ENCODE measurements at places on chromosomes 5 and 9.

GRCh38 chr9:126927419-126927818 is 12.8 kb downstream of the RALGPS1 start:
- no peak for DNase-seq

DNA sequence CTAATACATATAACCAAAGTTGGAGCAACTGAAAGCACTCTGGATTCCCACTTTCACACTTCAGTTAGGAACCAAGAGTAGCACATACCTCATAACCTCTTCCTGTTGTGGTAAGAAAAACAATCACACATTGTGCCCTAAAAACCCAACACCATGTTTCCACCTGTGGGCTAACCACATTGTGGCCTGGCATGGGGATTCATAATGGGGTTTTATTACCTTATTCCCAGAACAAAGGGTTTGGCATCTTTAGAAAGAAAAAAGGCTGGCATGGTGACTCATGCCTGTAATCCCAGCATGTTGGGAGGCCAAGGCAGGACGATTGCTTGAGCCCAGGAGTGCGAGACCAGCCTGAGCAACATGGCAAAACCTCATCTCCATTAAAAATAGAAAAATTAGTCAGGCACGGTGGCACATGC is 60.6 kb downstream of the HSD17B3 start:
- DNase-seq, result no peak

GRCh38 chr5:8012131-8012977 is 143.4 kb downstream of the MTRR start:
- no peak for DNase-seq

- no peak for DNase-seq
Observed at GRCh38 chr9:12414514-12414913, 278.7 kb upstream of the TYRP1 start.

DNA sequence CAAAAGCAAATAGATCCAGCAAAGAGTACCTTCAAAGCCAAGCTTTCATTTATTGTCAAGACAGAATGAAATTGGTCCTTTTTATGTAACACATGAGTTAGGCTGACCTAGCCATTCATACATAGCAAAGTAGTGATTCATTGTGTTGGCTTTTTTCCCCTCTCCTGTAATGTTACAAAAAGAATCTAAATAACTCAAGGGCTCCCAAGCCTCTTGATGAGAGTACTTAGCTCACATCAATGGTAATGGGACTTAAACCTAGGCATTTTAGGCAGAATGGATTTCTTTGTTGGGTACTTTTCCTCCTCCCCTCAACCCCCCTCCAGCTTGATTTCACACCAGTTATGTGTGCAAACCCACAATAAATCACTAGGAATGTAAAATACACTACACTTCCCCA is 123.7 kb downstream of the EBF1 start:
- DNase-seq, result no peak

DNA sequence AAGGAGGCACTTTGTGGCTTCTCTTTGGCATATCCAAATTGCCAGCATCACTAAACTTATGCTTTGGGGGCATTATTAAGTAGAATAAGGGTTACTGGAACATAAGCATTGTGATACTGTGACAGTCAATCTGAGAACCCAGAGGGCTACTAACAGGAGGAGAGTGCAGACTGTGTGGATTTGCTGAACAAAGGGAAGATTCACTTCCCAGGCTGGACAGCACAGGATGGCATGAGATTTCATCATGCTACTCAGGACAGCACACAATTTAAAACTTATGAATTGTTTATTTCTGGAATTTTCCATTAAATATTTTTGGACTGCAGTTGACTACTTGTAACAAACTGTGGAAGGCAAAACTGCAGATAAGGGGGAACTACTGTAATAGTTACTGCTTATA is 212.5 kb downstream of the TMC1 start:
- no peak for DNase-seq

DNA sequence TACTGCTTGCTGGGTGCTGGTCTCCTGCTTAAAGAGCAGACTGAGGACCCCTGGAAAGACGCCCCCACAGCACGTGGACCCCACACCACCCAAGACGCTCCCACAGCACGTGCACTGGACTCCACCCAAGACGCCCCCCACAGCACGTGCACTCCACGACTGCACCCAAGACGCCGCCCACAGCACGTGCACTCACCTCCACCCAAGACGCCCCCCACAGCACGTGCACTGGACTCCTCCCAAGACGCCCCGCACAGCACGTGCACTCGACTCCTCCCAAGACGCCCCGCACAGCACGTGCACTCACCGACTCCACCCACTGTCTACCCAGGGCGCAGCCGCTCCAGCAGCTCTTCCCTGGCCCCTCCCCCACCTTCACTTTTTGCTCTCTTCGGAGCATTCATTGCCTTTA is 50.5 kb downstream of the EHMT1 start:
- no peak for DNase-seq

GRCh38 chr9:91519520-91520277 is 96.1 kb upstream of the NFIL3 start:
- DNase-seq, result no peak

- DNase-seq, result peak; percentile 28
Observed at GRCh38 chr5:392431-392988, 50.5 kb upstream of the EXOC3 start.

DNA sequence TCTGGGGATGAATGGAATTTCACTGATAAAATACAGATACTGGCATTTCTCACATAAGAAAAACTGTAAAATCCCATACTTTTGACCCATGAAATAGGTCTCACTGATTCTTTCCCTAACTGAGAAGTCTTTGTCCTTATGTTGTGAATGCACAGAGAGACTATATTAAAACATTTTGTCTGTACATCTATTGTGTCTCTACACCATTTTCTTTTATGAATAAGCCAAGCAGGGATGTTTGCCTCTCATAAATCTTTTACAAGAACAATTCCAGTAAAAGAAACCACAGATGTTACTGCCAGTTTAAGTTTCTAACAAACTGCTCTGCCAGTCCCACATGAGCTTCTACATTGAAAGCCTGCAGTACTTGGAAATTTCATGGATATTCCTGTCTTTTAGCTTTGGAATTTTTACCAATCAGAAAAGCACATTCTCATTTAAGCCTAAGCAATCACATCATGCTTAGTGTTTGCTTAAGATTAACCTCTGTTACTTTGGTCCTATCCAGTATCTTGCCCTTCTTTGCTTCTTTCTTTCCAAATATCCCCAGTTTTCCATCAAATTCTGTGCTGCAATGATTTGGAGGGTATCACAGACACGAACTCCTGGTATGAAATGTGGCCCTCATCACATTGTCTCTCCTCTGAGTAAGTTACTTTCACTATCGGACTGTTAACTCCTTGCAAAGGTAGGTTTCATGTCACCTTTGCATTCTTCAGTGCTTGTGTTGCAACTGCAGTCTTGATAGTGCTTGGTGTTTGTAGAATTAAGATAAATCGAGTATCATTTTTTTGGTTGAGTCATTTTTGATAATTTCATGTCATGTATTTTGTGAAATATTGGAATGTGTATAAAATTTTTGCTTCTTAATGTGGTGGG is 415.1 kb upstream of the ADAMTSL1 start:
- no peak for DNase-seq

DNA sequence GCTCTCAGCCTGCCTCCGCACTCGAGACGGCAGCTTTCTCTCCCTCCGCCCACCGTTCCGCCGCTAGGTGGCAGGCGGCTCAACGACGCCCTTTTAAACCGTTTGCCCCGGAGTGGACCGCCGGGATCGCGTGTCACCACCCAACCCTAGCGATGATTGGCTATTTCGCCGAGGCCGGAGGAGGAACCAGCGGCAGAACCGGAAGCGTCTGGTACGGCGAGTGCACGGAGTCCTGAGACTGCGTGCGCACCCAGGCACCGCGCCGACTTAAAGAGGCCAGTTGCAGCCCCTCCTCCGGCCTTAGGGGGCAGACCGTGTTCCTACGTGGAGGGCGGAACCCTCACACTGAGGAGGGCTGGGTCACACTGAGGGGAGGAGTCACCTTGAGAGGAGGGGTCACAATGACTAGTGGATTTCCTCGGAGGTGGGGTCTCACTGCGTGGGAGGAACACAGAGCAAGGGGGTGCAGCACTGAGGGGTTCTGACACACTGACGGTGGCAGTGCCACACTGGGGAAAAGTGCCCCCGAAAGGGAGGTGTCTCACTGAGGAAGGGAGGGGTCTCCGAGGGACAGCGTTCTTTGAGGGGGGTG is 980 bp upstream of the TESK1 start:
- DNase-seq, result peak; percentile 98

DNA sequence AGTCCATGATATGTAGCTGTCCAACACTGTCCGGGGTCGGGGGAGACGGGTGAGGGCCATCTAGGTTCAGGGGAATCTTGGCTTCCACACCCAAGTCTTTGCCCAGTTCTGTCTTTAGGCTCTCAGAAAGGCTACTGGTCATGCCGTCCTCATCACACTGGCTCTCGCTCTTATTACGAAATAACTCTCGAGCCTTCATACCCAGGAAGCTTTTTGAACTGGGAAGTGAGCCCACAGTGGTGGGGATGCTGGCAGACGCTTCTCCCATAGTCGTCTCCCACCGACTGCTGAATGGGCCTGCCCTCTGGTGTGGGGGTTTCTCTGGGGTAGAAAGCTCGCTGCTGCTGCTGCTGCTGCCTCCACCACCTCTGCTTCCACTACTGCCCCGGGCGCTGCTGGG is 17.6 kb downstream of the SPACA9 start:
- no peak for DNase-seq

GRCh38 chr9:77276799-77277198 is 99.5 kb downstream of the VPS13A start:
- no peak for DNase-seq

- no peak for DNase-seq
Observed at GRCh38 chr9:4422495-4422894, 67.8 kb upstream of the SLC1A1 start.

DNA sequence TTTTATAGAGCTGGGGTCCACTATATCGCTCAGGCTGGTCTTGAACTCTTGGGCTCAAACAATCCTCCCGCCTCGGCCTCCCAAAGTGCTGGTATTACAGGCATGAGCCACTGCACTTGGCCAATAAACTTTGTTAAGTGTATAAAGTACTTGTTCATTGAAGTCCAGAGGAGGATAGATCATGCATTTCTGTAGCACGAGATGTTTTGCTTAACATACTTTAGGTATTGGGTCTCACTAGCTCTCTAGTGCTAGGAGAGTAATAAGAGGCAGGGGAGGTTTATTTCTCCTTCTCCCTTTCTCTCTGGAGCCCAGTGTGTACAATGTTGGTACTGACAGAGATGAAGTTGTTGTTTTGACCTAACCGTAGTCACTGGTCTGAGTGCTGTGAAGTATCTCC is 125.6 kb upstream of the KLF9 start:
- DNase-seq, result no peak

DNA sequence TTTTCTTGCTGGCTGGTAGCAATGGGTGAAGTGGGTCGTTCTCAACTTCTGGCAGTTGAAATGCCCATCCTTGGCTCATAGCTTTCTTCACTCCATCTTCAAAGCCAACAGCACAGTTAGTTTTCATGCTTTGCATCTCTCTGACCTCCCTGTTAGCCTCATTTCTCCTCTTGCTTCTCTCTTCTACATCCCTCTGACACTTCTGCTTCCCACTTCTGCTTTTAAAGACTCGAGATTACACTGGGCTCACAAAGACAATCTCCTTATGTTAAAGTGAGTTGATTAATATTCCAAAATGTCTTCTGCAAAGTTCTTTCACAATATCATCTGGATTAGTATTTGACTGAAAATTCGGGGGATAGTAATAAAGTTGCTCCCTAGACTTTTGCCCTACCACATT is 684.8 kb upstream of the CCNG1 start:
- DNase-seq, result no peak

DNA sequence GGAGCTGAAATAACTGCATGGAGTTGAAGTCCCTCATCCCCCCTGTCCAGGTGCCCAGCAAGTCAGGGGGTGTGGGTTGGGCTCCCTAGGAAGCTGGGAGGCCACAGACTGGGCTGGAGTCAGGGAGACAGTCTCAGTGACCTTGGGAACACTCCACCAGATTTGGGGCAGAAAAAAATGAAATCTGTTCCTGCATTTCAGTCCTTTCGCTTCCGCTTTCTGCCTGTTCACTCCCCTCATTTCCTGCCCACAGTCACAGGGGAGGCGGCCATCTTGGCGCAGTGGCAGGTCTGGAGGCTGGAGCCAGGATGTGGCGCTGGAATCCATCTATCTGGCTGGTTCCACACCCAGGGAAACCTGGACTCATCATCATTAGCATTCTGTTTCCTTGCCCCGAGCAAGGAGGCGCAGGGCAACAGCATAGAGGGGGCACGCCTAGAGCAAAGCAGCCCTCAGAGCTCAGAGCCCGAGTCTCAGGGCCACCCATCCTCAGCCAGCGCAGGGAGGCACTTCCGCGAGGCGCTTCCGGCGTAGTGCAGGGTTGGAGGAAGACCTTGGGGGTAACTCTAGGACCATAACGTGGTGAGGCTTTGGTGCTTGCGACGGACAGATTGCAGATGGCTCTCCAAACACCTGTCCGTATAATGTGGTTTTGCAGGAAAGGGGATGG is 86.2 kb upstream of the HSPA9 start:
- DNase-seq, result no peak

DNA sequence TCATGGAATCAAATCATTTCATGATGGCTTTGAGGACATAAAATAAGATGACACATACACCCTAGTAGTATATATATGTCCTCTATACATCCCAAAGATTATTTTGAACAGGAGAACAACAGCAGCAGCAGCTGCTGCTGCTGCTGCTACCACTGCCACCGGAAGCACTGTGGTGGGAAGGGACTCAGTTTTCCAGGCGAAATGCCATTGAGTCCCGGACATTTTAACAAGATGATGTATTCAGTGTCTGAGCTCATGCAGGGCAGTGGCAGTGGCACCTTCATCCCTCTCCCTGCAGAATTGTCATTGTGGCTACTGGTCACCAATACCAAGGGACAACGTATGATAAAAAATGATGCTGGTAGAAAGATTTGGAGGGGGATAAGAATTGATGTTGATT is 151.3 kb downstream of the CHSY3 start:
- DNase-seq, result no peak

DNA sequence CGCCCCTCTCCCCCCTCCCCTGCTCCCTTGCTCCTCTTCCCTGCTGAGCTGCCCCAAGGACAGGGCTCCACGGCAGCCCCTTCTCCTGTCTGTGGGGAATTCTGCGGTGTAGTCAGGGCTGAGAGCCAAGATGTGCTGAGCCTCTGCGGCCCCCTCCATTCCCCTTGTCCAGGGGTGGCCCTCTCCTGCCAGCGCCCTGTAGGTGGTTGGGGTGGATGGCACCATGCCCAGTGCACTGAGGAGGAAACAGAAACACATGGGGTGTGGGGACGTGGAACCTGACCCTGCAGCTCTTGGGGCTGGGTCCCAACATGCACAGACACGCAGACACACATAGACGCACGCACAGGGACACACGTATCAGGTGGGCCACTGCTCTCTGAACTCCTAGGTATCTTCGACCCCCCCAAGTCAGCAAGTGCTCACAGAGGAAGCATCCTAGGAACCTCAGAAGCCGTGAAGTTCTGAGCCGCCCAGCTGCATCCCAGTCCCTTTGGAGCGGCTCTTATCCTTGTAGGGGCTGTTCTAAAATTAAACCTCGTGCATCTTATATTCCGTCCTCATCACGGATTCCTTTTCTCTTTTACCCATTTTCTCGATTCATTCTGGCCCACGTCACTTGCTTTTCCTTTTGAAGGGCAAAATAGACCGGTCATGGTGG is 64.8 kb downstream of the HMCN2 start:
- DNase-seq, result no peak

- no peak for DNase-seq
Observed at GRCh38 chr5:133839721-133840120, 128.7 kb downstream of the C5orf15 start.
